ENCODE measurements at places on chromosomes 16 and 17.

GRCh38 chr16:80938004-80938878 lies 68.4 kb downstream of the CMC2 start:
- no peak for DNase-seq

DNA sequence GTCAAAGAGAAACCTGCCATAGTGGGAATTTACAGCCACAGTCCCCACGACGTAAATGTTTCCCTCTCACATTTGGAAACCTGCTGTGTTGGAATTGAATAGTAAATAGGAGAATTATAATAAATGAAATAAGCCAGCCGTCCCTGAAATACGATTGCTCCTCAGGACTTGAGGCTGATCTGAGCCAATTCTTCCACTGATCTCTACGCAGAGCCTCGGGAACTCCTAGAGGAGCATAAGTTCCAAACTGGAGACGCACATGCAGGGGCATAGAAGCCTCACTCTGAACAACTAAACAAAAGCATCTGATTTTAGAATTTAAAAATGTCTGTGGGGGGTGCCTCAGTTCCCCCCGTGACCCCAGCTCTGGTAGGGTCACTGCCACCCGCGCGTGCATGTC lies 10.2 kb upstream of the TEX19 start:
- DNase-seq: no peak

DNA sequence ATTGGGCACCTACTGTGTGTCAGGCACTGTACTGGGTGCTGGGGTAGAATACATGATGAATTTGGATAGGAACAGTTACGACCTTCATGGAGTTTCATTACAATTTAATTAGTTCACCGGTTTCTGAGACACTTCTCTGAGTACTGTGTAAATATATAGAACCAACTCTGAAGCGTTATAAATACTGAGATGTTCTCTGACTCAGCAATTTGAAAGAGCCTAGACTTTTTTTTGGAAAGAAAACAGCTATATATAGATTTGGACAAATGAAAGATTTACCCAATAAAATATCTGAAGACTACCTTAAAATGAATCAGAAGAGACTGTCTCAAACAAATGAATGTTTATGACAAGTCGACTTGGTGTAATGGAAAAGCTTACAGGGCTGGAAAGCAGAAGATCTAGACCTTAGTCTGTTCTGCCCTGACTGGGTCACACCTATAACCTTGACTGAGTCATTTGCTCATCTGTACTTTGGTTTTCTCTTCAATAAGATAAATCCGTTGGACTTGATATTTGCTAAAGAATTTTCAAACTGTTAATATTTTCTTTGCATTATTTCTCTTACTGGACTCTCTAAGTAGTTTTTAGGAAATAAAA lies 4.6 kb upstream of the GAN start:
- no peak for DNase-seq

GRCh38 chr17:35944151-35944550 lies 638 bp upstream of the LYZL6 start:
- no peak for DNase-seq

GRCh38 chr16:2040041-2040786 lies 7.4 kb downstream of the NTHL1 start:
- no peak for DNase-seq

- DNase-seq: peak; percentile 78
Measured at GRCh38 chr16:2969545-2970521, 685 bp downstream of the PAQR4 start.

DNA sequence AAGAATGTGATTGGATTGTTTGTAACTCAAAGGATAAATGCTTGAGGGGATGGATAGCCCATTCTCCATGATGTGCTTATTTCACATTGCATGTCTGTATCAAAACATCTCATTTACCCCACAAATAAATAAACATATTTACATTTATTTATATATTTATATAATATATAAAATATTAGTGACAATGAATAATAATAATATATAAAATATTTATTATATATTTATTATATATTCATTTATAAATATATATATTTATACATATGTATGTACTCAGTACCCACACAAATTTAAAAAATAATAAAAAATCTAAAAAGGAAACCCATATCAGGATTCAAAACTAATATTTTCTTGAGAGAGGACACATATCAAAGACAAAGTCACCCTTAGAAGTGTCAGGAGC lies 429.9 kb downstream of the KCNJ2 start:
- DNase-seq: no peak

GRCh38 chr16:77736879-77737278 lies 14.6 kb downstream of the NUDT7 start:
- peak; percentile 4 for DNase-seq

GRCh38 chr16:25493136-25493811 lies 198.5 kb upstream of the HS3ST4 start:
- DNase-seq: no peak

- DNase-seq: no peak
Measured at GRCh38 chr17:43334738-43335402, 63.9 kb upstream of the ARL4D start.

DNA sequence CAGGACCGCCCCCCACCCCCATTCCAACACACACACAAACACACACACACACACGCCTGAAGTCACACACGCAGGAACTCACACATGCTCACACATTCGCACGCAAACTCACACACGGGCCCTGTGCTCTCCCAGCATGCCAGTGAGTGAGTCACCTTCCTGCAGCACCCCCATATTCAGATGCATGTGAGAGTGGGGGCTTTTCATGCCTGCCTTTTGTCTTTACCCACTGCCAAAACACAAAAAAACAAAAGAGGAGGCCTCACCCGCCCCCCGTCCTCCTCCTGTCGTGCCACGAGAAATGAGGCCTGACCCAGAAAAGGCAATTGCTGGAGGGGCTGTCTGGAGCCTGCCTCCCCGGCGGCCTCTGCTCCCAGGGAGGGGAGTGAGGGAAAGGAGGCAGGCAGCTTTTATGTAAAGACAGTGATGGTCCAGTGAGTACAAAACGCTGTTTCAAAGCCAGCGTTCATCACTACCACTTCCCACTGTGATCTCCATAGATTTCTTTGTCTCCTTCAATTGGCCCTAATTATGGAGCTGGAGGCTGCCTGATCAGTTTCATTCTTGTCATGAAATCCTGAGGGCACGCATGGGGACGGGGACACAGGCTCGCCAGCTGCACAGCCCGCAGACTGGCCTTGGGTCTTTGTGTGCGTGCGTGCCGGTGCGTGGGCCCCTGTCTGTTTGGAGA lies 29.5 kb upstream of the GSE1 start:
- no peak for DNase-seq

GRCh38 chr16:70703041-70703834 lies 17.4 kb upstream of the MTSS2 start:
- no peak for DNase-seq

GRCh38 chr16:24988593-24989338 lies 26.4 kb downstream of the ARHGAP17 start:
- DNase-seq: no peak

All from inflammatory macrophage (primary cell).